ENCODE measurements at places on chromosomes 4 and X. TPM values are rescaled to one million over a fixed set of nuclear protein-coding genes. Genes with fewer than 3 reads are reported as not detected.
A peak's percentile ranks its signal among the peaks of the same experiment; 100 is the strongest.

GRCh38 chr4:109877400-109877799 lies 29.5 kb downstream of the LRIT3 start:
- no peak for DNase-seq
- peaks cover 4% of the 10 kb centered on the region for H3K27me3 ChIP-seq
- no peak overlapping the region for H3K27ac ChIP-seq
- no peaks in the 10 kb centered on the region for H3K4me1 ChIP-seq

The HNRNPH2 gene
- 112 TPM for polyA plus RNA-seq

The ETDB gene
- polyA plus RNA-seq: not detected

The ITIH6 gene
- polyA plus RNA-seq: not detected

DNA sequence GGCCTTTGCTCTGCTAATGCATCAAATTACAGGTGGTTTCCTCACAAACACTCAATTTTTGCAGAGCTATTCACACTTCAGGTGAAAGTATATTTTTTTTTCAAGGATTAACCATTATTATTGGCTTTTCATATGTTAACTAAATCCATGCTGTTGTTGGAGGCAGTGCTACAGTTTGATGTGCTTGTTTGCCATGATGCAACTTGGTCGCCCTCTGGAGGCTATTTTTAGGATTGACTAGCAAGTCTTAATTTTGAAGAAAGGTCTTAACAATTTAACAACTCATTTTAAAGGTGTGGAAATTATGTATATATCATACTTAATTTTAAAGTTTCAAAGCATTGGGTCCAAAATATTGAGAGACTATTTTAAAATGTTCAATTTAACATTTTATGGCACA lies 168.8 kb upstream of the FAM47A start:
- no peaks in the 10 kb centered on the region for H3K36me3 ChIP-seq
- H3K4me1 ChIP-seq: no peaks in the 10 kb centered on the region
- no peaks in the 10 kb centered on the region for H3K27me3 ChIP-seq
- H3K4me3 ChIP-seq: no peak overlapping the region
- DNase-seq: peak; percentile 0

The TMPRSS11A gene
- not detected for polyA plus RNA-seq

GRCh38 chrX:129772796-129773431 lies 6.8 kb upstream of the SASH3 start:
- no peaks in the 10 kb centered on the region for H3K36me3 ChIP-seq
- H3K4me1 ChIP-seq: peaks cover 87% of the 10 kb centered on the region
- no peaks in the 10 kb centered on the region for H3K27me3 ChIP-seq
- H3K4me3 ChIP-seq: peak overlapping the region; percentile 86

- no peak overlapping the region for H3K4me3 ChIP-seq
- H3K27me3 ChIP-seq: peaks cover 38% of the 10 kb centered on the region
- peaks cover 11% of the 10 kb centered on the region for H3K4me1 ChIP-seq
- DNase-seq: no peak
These were observed 2.1 kb downstream of the APLN start for GRCh38 chrX:129652565-129653169.

Measured in naive B cell (primary cell).